ENCODE measurements at places on chromosomes 12 and 14. TPM values are rescaled to one million over a fixed set of nuclear protein-coding genes. Genes with fewer than 3 reads are reported as not detected.

GRCh38 chr12:47705229-47705565 is 633 bp downstream of the RPAP3 start:
- H3K27ac ChIP-seq = peak overlapping the region; percentile 91
- H3K4me1 ChIP-seq = peaks cover 58% of the 10 kb centered on the region
- peak overlapping the region; percentile 97 for H3K4me3 ChIP-seq
- peaks cover 18% of the 10 kb centered on the region for H3K36me3 ChIP-seq
- no peaks in the 10 kb centered on the region for H3K27me3 ChIP-seq
- no peak for DNase-seq

The SERPINA10 gene
- total RNA-seq = not detected

DNA sequence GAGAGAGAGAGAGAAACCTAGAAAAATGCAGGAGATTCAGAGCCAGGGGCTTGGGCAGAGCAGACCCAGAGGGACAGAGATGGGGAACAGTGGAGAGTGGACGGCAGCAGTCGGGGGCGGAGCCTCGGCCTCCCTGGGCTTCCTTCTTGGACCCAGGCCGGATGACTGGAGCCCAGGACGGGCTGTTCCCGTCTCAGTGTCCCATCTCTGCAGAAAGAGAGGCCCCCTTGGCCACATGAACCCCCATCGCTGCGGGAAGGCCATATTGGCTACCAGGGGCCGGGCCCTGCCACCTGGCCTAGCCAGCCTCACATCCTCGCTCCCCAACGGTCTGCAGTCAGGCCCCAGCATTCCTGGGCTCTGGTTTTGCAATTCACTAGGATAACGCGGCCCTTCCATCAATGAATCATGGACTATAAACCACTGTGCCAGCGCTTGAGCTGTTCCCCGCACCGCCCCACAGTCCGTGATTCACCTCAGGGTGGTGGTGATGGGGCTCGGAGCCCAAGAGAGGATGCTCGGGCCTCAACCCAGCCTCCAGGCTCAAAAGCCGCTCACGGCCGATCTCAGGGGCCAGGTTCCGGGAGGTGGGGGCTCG is 116.5 kb downstream of the RFLNA start:
- H3K4me3 ChIP-seq = no peak overlapping the region
- H3K27me3 ChIP-seq = no peaks in the 10 kb centered on the region
- H3K27ac ChIP-seq = no peak overlapping the region
- no peak for DNase-seq
- no peaks in the 10 kb centered on the region for H3K4me1 ChIP-seq

GRCh38 chr12:89756585-89757398 is 48.2 kb upstream of the ATP2B1 start:
- peak overlapping the region; percentile 3 for H3K4me3 ChIP-seq
- peak overlapping the region; percentile 81 for H3K27ac ChIP-seq
- H3K36me3 ChIP-seq = no peaks in the 10 kb centered on the region

The IL26 gene
- 8.1 TPM for total RNA-seq

DNA sequence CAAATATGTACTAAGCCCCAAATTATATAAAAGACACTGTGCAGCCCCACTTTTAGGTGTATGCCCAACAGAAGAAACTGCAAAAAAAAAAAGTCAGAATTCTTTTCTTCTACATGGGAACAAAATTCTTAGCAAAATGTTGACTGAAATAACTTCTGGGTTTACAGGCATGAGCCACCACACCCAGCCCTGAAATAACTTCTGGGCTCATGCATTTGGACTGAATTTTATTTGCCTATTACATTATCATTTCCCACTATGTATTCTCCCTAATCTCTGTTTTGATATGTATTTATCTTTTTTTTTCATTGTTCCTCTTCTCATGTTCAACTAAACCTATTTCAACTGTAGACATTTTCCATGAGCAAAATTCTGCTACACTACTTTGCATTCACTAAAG is 169.2 kb downstream of the GRIN2B start:
- H3K27me3 ChIP-seq = no peaks in the 10 kb centered on the region
- no peak overlapping the region for H3K27ac ChIP-seq
- H3K4me3 ChIP-seq = no peak overlapping the region
- H3K36me3 ChIP-seq = no peaks in the 10 kb centered on the region

DNA sequence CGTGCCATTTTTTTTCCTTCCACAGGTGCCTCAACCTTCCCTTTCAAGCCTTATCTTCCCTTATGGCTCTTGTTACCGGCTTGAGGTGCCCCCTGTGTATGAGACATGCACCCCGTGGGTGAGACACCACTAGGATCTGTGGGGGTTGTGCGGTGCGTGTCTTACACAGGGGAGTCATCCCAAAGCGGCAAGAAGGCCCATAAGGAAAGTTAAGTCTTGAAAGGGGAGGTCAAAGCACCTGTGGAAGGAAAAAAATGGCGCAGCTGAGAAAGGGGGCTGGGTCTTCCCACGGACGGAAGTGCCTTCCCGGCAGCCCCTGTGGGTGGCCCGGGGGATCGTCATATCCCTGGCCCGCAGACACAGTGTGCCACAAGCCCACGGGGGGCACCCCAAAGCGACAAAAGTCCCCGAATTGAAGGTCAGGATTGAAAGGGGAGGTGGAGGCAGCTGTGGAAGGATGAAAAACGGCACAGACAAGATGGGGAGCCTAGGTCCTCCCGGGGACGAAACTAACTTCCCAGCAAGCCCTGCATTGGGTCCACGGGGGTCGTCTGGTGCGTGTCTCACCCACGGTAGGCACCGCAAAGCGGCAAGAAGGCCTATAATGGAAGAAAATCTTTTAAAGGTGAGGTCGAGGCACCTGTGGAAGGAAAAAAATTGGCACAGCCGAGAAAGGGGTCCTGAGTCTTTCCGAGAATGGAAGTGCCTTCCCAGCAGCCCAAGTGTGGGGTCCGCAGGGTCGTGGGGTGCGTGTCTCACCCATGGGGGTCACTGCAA is 273.3 kb downstream of the ALG10 start:
- H3K27me3 ChIP-seq = no peaks in the 10 kb centered on the region
- no peak overlapping the region for H3K27ac ChIP-seq
- no peaks in the 10 kb centered on the region for H3K4me1 ChIP-seq
- no peak for DNase-seq
- H3K4me3 ChIP-seq = no peak overlapping the region
- H3K36me3 ChIP-seq = peaks cover 2% of the 10 kb centered on the region

The GARIN6 gene
- not detected for total RNA-seq

DNA sequence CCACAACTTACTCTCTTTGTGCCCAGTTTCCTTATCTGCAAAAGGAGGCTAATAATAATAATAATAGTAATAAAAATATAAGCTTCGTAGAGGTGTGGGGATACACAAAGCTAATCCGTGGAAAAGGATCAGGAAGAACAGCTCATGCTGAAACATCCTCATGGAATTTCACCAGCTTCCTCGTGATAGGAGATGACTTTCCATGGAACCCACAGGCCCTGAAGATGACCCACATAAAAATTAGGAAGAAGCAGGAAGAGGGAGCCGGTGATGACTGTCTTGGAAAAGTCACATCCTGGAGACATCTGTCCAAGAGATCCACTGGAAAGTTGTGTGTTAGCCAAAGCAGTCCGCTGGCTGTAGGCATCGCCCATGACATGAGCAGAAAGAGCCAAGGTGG is 31.9 kb upstream of the FZD10 start:
- no peaks in the 10 kb centered on the region for H3K36me3 ChIP-seq
- H3K4me1 ChIP-seq = no peaks in the 10 kb centered on the region
- peaks cover 3% of the 10 kb centered on the region for H3K27me3 ChIP-seq
- no peak for DNase-seq
- H3K4me3 ChIP-seq = no peak overlapping the region

DNA sequence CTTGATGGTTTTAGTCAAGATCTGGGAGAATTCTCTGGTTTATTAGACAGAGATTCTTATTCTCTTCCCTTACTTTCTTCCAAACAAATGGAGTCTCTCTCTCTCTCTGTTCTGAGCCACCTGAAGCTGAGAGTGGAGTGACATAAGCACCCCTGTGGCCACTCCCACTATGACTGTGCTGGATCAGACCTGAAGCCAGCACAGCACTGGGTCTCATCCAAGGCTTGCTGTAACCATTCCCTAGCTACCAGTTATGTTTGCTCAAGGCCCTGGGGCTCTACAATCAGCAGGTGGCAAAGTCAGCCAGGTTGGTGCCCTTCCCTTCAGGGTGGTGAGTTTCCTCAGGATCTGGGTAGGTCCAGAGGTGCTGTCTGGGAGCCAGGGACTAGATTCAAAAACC is 568.5 kb downstream of the AACS start:
- no peaks in the 10 kb centered on the region for H3K27me3 ChIP-seq
- H3K36me3 ChIP-seq = no peaks in the 10 kb centered on the region
- DNase-seq = no peak

- H3K4me1 ChIP-seq = no peaks in the 10 kb centered on the region
- no peaks in the 10 kb centered on the region for H3K27me3 ChIP-seq
- no peak overlapping the region for H3K4me3 ChIP-seq
- no peaks in the 10 kb centered on the region for H3K36me3 ChIP-seq
- no peak for DNase-seq
- no peak overlapping the region for H3K27ac ChIP-seq
Measured at GRCh38 chr14:43336351-43336750, 1170.7 kb downstream of the FSCB start.

DNA sequence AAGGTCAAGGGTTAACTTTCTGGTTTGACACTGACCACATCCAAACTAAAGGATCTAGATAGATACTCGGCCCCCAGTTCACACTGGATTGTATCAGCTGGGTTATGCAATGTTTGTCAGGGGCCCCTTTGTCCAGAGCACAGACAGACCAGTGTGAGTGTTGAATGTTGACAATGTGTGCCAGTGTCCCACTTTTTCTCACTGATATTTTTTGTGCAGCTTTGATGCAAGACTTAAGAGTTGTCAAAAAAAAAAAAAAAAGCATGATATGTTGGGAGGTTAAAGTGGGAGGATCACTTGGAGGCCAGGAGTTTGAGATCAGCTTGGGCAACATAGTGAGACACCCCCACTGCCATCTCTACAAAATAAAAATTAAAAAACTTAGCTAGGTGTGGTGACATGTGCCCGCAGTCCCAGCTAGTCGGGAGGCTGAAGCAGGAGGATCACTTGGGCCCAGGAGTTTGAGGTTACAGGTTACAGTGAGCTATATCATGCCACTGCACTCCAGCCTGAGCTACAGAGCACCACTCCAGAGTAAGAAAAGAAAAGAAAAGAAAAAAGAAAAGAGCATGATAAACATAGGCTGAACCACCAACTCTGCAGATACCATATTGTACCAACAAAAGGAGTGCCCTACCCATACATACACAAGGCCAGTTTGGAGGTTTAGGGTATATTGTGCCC is 97.5 kb downstream of the LGR5 start:
- no peaks in the 10 kb centered on the region for H3K36me3 ChIP-seq
- H3K27ac ChIP-seq = no peak overlapping the region
- H3K4me3 ChIP-seq = no peak overlapping the region
- peaks cover 12% of the 10 kb centered on the region for H3K27me3 ChIP-seq
- no peak for DNase-seq
- H3K4me1 ChIP-seq = no peaks in the 10 kb centered on the region

DNA sequence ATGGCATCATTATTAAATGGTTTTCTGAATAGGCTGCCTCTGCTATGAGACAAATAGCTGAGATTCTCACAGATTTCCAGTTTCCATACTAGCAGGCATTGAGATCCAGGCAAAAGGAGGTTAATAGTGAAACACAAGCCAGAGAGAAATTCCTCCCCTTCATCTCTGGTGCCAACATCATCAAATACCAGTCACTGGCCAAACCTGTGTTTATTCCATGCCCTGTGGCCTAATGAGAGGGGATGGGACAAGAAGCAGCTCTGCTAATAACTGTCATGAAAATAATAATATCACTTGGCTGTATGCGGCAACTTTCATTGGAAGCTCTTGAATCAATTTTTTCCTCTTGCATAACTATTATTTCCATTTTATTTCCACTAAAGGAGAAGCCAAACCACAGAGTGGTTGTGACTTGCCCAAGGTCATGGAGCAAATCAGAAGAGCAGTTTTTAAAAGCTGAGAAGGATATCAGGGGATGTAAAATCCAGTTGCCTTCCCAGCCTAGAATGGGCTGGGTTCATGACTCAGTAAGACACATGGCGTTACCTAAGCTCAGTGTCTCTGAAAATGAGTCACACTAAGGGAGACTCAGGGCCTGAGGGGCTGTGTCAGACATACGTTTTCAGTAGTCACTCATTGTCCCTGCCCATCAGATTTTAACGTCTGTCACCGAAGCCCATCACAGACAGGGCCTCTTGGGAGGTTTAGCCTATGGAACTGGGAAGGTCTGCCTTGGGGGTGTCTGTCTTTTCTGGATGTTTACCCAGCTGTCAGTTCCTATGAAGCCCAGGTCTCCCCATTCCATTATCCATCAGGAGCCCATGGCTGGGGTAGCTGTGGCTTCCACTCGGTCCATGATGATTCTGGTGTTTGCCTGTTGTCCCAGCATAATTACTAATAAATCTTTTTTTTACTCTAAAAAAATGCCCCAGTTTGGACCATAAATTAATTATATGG is 208.8 kb upstream of the EEA1 start:
- H3K27me3 ChIP-seq = peaks cover 3% of the 10 kb centered on the region
- peaks cover 32% of the 10 kb centered on the region for H3K4me1 ChIP-seq
- no peak for DNase-seq
- H3K4me3 ChIP-seq = no peak overlapping the region
- H3K27ac ChIP-seq = no peak overlapping the region
- no peaks in the 10 kb centered on the region for H3K36me3 ChIP-seq

The ART4 gene
- total RNA-seq = not detected

DNA sequence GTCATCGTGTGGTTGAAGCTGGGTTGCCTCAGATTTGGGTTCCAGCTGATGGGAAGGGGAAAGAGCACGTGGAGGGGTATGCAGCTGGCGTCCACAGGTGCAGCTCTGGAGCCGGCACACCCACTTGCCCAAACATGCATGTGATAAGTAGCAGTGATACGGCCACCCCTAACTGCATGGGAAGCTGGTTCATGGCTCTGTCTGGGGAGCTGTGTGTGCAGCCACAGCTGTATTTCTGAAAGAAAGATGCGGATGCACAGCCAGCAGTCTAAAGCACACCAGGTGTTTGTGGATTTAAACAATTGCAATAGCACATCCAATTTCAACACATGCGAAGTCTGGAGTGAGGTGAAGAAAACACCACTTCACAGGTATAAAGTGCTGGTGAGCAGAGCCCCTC is 181.4 kb downstream of the EFCAB11 start:
- no peak overlapping the region for H3K27ac ChIP-seq
- H3K27me3 ChIP-seq = peaks cover 26% of the 10 kb centered on the region
- peak overlapping the region; percentile 45 for H3K4me3 ChIP-seq
- H3K4me1 ChIP-seq = peaks cover 17% of the 10 kb centered on the region
- no peaks in the 10 kb centered on the region for H3K36me3 ChIP-seq

- H3K36me3 ChIP-seq = no peaks in the 10 kb centered on the region
- H3K4me3 ChIP-seq = peak overlapping the region; percentile 6
- H3K4me1 ChIP-seq = peaks cover 32% of the 10 kb centered on the region
- DNase-seq = no peak
- H3K27ac ChIP-seq = peak overlapping the region; percentile 84
- no peaks in the 10 kb centered on the region for H3K27me3 ChIP-seq
Measured at GRCh38 chr14:23605931-23606585, 27.5 kb upstream of the JPH4 start.

The SELPLG gene
- total RNA-seq = 51.9 TPM

The GNB3 gene
- total RNA-seq = 1.6 TPM

The SPX gene
- 1.0 TPM for total RNA-seq

- peak; percentile 20 for DNase-seq
- H3K4me3 ChIP-seq = no peak overlapping the region
- H3K4me1 ChIP-seq = no peaks in the 10 kb centered on the region
- peaks cover 29% of the 10 kb centered on the region for H3K36me3 ChIP-seq
- H3K27ac ChIP-seq = no peak overlapping the region
- H3K27me3 ChIP-seq = no peaks in the 10 kb centered on the region
Measured at GRCh38 chr12:118404876-118405521, 28.6 kb downstream of the SUDS3 start.

All from activated T-helper 1 cell treated with anti-CD3 and anti-CD28 coated beads, Interleukin-12 subunit alpha, Interleukin-12 subunit beta, Interleukin-2, Interleukin-4 antibody, amounts not matched to agents 30 ng/mL and 10 ng/mL and 1 ng/mL, durations not matched to agents 14 hours and 24 hours and 36 hours (primary cell).